ENCODE measurements at places on chromosomes 1 and 21. TPM values are rescaled to one million over a fixed set of nuclear protein-coding genes. Genes with fewer than 3 reads are reported as not detected.

TEX38 gene
- total RNA-seq, result not detected

MACO1 gene
- 14.8 TPM for total RNA-seq

NTMT2 gene
- not detected for total RNA-seq

FAM177B gene
- total RNA-seq, result not detected

P3R3URF gene
- not detected for total RNA-seq

PTAFR gene
- total RNA-seq, result 5.9 TPM

PPIAL4G gene
- total RNA-seq, result not detected

FOXJ3 gene
- 45.4 TPM for total RNA-seq

ADGRL4 gene
- 34.1 TPM for total RNA-seq

CDK18 gene
- total RNA-seq, result 5.9 TPM

DNA sequence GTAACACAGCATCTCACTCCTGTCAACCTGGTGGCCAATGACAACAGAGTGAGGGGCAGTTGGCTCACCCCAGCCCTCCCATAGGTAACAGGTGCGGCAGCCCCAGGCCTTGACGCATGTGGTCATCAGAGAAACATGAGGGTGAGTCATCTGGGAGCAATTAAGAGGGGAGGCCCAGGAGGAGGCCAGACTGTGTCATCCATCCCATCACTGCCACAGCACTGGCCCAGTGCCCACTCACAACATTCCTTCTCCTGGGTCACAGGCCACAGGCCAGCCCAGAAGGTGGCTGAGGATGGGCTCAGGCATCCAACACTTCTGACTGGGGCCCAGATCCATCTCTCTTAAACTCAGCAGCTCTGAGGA, 17.1 kb downstream of the TEX35 start:
- no peak for DNase-seq

DNA sequence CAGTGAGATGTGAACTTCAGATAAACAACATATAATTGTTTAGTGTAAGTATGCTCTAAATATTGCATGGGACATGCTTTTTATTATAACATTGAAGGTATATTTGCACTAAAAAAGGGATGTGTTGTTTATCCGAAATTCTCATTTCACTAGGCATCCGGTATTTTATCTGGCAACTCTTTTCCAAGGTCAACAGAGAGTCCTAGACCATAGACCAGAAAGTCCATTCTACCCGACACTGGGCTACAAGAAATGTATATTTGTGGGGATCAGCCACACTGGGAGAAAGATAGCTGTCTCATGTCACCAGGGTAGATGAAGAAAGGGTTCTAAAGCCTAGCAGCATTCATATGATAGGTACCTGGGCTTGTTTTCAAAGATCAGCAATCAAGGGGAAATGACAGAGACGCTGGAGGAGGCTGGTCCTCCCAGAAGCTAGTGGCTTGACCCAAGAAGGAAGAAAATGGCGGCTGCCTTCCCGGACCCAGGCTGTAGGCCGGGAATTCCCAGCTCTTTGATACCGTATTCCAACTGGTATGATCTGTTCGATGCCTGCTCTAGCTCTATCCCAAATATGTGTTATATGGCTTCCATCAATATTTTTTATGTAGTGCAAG, 161.1 kb upstream of the IRF2BP2 start:
- DNase-seq, result no peak

GRCh38 chr1:36148821-36149236, 457 bp downstream of the TRAPPC3 start:
- no peak for DNase-seq

DNA sequence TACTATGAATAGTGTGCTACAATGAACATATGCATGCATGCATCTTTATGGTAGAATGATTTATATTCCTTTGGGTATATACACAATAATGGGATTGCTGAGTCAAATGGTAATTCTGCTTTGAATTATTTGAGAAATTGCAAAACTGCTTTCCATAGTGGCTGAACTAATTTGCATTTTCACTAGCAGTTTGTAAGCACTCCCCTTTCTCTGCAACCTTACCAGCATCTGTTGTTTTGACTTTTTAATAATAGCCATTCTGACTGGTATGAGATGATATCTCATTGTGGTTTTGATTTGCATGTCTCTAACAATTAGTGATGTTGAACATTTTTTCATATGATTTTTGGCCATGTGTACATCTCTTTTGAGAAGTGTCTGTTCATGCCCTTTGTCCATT, 24.0 kb upstream of the DIRAS3 start:
- no peak for DNase-seq

- DNase-seq, result no peak
Observed at GRCh38 chr1:3271866-3272265, 182.6 kb upstream of the ARHGEF16 start.

- no peak for DNase-seq
Observed at GRCh38 chr21:44606495-44606894, 5.4 kb upstream of the KRTAP10-8 start.

- no peak for DNase-seq
Observed at GRCh38 chr1:38746941-38747600, 112.5 kb downstream of the RRAGC start.

- DNase-seq, result no peak
Observed at GRCh38 chr1:158035014-158035413, 41.6 kb downstream of the KIRREL1 start.

GRCh38 chr1:61131716-61132115, 49.4 kb downstream of the NFIA start:
- DNase-seq, result no peak

DNA sequence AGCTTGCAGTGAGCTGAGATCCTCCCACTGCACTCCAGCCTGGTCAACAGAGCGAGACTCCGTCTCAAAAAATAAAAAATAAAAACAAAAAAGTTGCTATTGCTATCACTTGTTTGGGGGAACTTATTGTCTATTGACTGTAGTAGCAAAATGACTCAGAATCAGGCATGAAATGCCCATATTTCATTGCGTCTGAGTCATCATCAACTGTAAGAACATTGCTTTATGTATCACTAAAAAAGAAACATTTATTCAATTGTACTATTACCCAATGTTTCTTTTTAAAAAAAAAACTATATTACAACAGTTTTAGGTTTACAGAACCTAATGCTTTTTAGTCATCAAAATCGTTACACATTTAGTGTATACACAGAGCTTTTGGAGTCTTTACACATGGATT, 91.0 kb upstream of the FMN2 start:
- no peak for DNase-seq

DNA sequence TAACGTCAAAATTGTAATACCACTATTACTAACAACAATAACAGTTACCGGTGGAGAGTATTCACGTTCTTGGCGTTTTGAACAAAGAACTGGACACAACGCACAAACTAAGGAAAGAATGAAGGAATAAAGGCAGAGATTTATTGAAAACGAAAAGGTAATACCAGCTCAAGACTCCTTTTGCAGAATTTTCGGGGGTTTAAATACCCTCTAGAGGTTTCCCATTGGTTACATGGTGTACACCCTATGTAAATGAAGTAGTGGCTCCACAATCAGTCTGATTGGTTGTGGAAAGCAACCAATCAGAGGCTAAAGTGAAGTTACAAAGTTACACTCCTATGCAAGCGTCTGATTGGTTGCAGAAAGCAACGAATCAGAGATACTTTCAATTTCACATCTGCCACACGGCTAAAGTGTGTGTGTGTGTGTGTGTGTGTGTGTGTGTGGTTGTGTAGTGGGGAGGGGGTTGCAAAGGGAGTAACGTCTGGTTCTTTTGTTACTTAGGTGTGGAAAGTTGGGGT, 1.1 kb upstream of the GTF2B start:
- no peak for DNase-seq

DNA sequence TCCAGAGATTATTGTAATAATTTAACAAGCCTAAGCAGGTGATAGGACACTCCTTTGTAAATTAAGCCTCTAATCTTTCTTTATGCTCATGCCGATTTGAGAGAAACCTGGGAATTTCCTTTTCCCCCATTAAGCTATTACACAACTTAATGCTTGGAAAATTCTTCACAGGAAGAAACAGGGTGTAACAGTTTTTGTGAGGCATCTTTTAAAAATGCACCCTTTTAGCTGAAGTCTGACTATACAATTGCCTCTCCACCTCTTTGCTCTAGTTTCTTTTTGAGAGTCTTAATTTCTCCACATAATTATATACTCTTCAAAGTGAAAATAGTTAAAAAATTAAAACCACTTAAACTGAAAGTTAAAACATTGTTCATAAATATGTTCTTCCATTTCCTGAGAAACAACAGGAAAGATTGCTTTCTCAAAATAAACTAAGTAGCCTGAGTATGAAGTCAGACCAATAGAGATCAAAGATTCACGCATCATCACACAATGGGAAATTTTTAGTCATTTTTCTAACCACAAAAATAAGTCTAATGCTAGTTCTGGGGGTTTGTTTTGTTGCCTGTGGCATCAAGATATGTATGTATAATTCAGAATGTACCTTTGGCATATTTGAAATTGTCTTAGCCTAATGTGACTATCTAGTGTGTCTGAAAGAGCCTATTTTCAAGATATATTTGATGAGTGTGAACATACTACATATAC, 34.7 kb downstream of the LRRC8D start:
- no peak for DNase-seq

GRCh38 chr21:44686000-44686781, 4.2 kb upstream of the KRTAP12-1 start:
- DNase-seq, result peak; percentile 66

DNA sequence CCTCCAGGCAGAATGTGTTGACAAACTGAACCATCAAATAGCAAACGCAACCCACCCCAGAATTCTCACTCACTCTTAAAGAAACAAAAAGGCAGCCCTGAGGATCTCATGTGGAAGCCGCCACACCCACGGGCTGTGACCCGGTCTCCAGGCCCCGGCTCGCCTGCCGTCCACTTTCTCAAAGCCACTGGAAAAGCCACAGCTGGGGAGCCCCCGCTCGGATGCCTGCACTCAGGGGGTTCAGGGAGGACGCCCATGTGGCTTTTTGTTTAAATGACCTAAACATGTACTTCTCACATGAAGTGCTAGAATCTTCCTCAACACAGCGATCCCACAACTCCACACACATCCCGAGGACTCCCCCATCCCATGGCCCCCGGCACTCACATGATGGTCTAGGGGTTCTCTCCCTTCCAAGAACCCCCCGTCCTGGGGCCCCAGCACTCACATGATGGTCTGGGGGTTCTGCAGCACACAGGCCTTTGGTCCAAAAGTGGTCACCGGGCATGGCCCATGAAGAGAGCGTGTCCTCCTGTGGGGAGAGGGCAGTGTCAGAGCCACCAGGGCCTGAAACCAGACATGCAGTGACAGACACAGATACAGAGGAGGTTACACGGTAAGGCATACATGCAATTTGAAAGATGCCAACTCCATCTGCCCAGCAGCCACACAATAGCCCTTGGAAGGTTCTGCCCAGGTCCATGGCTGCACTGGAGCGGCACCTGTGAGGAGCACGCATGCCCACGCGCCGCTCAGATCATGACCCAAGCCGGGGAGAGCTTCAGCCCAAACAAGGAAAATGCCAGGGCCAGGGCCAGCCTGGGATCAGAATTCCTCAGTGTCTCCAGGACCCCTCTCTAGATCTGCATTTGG, 16.5 kb downstream of the NADK start:
- DNase-seq, result no peak

- DNase-seq, result no peak
Observed at GRCh38 chr1:111597426-111597825, 22.2 kb upstream of the RAP1A start.

DNA sequence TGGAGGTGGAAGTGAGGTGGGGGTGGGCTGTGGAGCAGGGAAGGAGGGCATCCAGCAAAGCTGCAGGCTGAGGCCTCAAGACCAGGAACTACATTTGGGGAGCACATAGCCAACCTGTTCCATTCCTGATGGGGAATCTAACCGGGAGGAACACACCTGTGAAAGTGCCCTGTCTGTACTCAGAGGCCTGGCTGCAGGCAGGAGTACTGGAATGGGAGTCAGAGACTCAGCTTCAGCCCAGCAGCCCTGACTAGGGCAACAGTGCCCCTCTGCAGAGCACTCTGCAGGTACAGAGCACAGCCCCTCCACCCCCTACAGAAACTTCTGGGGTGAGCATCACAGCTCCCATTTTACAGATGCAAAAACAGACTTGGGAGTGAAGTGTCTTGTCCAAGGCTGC, 126.4 kb downstream of the DMRTB1 start:
- peak; percentile 66 for DNase-seq

- DNase-seq, result no peak
Observed at GRCh38 chr1:202010180-202011015, at the start of gene ELF3. Gene ELF3, plus strand, starts transcription at chr1:202010587. Its CDS starts 550 bp downstream, at chr1:202011137.

- DNase-seq, result peak; percentile 57
Observed at GRCh38 chr1:1100296-1100695, 15.6 kb downstream of the C1orf159 start.

DNA sequence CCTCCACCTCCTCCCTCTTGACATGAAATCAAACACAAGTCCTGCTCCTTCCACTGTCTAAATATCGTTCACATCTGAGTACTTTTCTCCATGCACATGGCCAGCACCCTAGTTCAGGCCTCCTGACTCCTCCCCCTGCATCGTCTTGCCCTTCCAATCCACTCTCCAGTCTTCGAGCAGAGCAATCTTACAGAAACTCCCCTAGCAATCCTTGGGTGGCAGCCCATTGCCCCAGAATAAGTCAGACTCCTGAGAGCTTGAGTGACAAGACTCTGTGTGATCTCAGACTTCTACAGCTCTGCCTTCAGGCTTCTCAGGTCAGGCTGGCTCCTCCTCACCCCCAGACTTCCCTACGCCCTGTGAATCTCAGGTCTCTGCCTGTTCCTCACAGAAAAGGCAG, 5.5 kb downstream of the SH2D2A start:
- no peak for DNase-seq

- peak; percentile 91 for DNase-seq
Observed at GRCh38 chr1:9280015-9280860, 12.5 kb upstream of the SPSB1 start.

DNA sequence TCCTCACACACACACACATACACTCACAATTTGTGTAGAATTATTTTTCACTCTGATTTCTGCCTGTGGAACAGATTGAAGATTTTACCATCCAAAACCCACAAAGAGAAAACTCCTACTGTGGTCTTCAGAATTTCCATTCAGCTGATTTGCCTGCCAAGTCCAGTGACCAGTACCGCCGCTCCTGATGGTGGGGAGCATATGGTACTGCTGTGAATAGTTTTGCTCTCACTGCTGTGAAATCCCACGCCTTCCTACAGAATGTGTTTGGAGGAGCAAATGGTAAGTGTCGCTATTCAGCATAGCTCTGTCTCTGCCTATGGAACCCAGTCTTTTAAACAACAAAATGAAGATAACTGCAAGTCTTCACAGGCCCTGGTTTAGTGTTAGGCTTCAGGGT, 629.5 kb downstream of the LMO4 start:
- no peak for DNase-seq
